Esophagus muscularis mucosa (tissue), 4 donors: ENCODE measurements at places on chromosomes 12 and 14. TPM values are rescaled to one million over a fixed set of nuclear protein-coding genes. Genes with fewer than 3 reads are reported as not detected.

GRCh38 chr12:105723066-105723465, 392.6 kb downstream of the C12orf75 start:
- DNase-seq: peak; percentile 42

Gene CCDC63
- total RNA-seq: not detected

Gene GLIPR1L1
- total RNA-seq: not detected

- DNase-seq: no peak
These were observed 17.8 kb downstream of the FBXL14 start for GRCh38 chr12:1576410-1577241.

GRCh38 chr12:57496822-57497221, 9.0 kb downstream of the MARS1 start:
- no peak for DNase-seq

GRCh38 chr12:111605911-111606766, 7.0 kb upstream of the ATXN2 start:
- no peak for DNase-seq

- no peak for DNase-seq
These were observed 64.0 kb upstream of the ARHGAP5 start for GRCh38 chr14:32013083-32013482.

DNA sequence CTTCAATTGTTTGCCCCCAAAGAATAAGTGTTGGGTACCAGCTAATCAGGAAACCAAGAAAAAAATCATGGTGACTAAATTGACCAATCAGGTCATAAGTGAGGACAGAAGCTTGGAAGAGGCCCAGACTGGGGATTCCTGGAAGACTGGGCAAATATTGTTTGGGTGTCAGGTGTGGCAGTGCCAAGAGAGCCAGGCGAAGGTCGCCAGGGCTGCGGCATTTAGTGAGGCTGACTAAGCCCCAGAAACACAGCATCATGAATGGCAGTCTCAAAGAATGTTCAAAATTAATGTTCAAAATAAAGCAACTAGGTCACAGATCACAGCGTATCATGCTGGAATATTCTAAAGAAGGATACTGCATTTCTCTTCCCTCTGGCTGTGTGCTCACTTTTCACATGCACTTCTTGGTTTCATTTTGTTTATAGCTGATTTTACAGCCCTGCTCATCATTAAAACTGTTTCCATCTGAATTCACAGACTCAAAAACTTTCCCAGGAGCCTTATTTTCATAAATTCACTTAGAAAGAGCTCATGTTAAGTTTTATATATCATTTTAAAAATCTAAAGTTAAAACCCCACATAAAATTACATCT, 85.3 kb upstream of the OVCH1 start:
- DNase-seq: no peak

DNA sequence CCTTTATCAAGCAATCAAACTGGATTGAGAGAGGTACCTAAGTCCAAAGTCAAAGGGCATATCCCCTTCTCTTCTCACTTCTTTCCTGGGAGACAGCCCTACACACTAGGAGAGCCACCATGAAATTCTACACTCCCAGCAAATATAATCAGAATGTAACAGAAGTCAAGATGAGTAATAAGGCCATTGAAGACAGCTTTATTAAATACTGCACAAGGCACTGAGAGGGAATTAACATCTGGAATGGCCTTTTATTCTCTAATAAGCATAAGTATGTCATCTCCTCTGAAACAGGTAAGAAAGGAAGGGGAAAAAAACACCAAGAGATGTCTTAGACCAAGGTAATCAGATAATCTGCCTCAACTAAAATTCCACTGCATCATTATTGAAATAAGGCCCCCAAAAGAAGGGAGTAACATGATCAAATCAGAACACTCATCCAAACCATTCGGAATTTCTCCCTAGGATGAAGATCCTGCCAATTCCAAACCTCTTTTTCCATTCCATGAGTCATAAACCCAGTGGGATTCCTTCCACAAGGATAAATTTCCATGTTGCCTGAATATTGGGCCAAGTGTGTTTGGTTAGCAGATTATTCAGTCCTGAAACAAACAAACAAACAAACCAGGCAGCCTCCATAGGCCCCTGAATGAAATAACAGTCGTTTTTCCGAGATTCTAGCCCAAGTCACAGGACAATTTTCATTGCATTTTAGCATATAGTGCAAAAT, 19.9 kb downstream of the SLC35F4 start:
- DNase-seq: no peak

Gene C12orf56
- 0.11 TPM for total RNA-seq

Gene PSME1
- 158 TPM for total RNA-seq

Gene GRIN2B
- total RNA-seq: 0.06 TPM

Gene CD163L1
- total RNA-seq: 1.3 TPM

DNA sequence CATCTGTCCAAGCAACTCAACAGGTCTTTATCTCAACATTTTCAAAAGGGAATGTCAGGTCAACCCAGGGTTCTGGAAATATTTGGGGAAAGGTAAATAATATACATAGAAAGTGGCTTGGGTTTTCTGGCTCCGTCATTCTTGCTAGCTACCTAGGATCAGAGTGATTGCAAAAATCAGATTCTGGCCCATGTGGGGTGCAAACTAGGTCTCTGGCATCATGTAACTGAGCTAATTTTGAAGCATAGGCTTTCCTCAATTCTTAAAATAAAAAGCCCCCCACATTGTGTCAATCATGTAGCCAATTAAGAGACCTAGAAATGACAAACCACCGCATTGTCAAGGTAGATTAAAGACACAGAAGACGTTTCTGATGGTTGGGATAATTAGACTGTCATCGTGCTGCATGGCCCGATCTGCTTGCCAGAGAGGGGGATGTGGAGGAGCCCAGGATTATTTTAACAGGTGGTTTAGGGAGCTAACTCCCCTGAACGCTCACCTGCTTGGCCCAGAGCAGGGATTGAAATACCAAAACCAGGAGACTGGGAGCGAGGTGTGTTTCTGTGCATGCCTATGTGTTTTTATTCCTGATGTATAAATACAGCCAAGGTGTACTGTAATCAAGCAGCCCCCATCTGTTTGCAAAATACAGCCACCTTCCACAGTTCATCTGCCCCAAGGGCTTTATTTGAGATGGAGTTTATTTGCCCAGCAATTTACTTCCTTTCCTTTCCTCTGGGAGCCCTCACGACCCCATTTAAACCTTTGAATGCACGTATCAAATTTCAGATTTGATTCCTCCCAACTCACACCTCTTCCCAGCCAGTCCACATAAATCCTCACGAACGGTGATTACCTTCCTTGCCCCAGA, 189.5 kb downstream of the TTC8 start:
- DNase-seq: no peak

GRCh38 chr14:94047581-94047980, 21.4 kb downstream of the OTUB2 start:
- DNase-seq: no peak

- no peak for DNase-seq
These were observed 65.4 kb downstream of the ATXN7L3B start for GRCh38 chr12:74602881-74603672.
